Naive thymus-derived CD4-positive, alpha-beta T cell (primary cell): ENCODE measurements at places on chromosomes 1 and 21.

DNA sequence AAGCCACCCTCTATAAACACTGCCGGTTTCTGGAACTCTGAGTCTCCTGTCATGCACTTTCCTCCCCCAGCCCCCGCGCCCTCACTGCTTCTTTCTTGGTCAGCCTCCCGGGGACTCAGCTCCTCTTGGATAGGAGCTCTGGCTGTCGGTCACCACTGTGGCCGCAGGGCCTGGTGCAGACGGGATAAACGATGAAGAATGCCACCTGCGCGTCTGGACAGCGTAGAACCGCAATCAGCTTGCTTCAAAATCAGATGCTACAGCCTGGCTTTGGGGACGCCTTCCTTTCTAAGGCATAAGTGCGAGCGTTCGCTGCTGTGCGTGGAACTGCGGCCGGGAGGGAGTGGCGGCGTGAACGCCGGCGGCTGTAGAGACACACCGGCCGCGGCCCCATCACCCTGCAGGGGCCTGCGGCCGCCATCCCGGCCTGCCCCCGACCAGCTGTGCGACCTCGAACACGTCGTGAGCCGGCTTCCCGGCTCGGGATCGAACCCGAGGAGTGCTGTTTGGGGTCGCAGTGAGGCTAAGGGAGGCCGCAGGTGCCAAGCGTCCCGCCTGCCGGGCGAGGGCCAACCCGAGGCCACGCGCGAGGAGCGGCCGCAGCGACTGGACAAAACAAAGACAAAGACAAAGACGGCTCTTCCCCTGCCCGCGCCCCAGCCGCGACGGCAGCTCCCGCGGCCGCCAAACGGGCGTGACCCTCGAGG lies 688 bp downstream of the PTTG1IP start:
- no peak for DNase-seq

DNA sequence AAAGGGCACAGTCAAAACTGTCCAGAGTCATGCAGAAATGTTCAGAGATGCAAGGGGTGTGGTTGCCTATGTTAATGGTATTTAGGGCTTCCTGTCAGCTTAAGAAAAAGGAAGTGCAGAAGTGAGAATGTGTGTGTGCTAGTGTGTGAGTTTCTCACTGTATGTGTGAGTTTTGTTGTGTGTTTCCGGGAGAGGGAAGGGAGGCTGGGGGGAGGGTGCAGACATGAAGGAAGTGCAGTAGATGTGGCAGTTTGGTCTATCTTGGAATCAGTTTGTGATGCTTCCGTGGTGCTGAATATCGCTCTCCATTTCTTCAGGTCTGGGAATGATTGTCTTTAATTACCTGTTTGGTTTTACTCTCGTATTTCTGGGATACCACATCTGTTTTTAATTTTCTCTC lies 16.5 kb upstream of the ATP6V1G3 start:
- DNase-seq, result peak; percentile 82

GRCh38 chr1:67850611-67851075 lies 17.4 kb upstream of the GNG12 start:
- no peak for DNase-seq

GRCh38 chr1:12383786-12384185 lies 154.0 kb downstream of the VPS13D start:
- no peak for DNase-seq

DNA sequence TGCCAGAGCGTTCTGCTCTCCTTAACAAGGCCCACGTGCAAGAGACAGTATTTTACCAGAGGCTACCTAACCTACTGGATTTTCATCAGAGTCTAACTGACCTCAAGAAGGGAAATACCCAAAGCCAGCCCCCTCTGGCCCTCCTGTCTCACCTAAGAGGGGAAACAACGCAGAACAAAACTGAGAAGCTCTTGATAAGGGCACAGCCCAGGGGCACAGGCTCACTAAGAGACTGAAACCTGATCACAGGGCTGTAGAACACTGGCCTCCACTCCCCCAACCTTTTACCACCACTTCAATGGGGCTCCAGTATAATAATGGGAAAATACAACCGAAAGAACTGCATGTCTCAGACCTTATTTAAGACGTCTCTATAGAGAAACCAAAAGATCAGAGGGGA lies 449.5 kb upstream of the CAMK1G start:
- DNase-seq, result no peak

GRCh38 chr21:36945496-36946138 lies 20.9 kb downstream of the HLCS start:
- DNase-seq, result no peak

DNA sequence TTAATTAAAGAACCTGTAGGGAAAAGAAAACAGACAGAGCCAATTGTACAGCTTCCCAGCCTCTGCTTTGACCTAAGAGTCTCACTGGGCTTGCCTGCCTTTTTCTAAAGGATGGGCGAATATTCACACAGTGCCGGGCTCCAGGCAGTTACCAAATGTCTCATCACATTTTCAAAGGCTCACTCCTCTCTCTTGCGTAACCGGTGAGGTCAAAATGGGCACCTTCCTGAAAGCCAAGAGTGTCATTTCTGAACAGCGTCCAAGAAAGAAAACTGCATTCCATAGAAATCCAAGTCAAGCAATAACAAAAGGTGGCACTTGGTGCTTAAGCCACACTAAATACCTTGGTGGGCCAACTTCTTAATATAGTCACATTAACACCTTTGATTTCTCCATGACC lies 710 bp upstream of the PALMD start:
- DNase-seq, result no peak

GRCh38 chr1:1080122-1080757 lies 6.1 kb upstream of the RNF223 start:
- no peak for DNase-seq
